ENCODE measurements at places on chromosomes 1 and 21. TPM values are rescaled to one million over a fixed set of nuclear protein-coding genes. Genes with fewer than 3 reads are reported as not detected.

GRCh38 chr1:64530969-64531692, 61.2 kb downstream of the CACHD1 start:
- no peak for DNase-seq

DNA sequence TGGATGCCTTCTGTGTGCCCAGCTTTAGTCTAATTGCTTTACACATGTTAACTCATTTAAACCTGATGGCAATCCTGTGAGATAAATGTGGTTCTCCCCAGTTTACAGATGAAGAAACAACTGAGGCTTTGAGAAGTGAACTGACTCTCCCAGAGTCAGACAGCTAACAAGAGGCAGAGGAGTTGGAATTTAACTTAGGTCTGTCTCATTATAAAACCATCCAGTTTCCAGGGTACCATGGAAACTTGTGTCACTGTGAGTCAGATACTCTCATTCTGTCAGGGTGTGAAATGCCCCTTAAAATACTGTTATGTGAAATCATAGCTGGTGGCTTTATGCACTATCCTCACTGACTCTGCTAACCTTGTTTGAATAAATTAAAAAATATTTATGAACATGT, 206.6 kb downstream of the PBX1 start:
- DNase-seq = no peak

Gene STUM
- total RNA-seq = 2.5 TPM

DNA sequence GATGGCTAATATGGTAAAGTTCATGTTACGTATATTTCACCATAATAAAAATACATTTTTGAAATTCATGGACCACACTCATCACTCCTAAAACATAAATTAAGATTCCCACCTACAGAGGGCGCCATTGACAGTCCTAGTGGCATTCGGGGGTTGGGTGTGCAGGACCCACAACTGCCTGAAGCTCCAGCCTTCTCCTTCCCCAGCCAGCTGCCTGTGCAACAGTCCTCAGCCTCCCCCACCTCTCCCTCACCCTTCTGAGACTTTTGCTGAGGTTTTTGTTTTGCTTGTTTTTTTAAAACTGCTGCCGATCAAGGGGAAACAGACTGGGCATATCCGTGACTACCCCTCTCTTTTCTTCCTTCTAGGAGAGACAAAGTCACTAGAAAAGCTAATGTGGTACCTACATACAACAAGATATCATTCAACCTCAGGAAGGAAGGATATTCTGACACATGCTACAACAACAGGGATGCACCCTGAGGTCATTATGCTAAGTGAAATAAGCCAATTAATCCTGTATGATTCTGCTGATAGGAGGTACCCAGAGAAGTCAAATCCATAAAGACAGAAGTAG, 9.2 kb upstream of the EVA1C start:
- peak; percentile 81 for DNase-seq

Gene AMY2A
- 0.24 TPM for total RNA-seq
